Hematopoietic multipotent progenitor cell treated with erythropoietin and hydrocortisone succinate and interleukin-3 and kit ligand, for 17 days (in vitro differentiated cells): ENCODE measurements at places on chromosomes 16 and 17.
A peak's percentile ranks its signal among the peaks of the same experiment; 100 is the strongest.

DNA sequence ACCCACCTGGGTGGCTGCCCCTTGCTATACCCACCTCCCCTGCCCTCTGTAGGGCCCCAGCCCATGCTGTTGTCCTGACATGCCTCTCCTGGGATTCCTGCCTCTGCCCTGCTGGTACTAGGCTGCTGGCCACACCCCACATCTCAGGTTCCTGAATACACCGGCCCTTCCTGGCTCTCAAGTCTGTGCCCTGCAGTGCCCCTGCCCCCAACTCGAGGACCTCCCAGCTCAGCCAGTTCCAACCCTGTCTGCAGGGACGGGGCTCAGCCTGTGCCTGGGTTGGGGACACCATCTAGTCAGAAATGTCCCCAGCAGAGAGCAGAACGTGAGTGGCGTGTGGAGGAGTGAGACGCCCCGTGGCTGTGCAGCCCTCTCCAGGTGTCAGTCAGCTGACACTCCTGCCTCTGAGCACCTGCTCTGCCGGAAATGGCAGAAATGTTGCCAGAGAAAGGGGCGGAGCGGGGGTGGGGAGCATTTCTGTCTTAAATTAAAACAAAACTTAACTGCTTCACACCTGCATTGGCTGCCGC lies 28.7 kb downstream of the ACSF3 start:
- DNase-seq, result no peak

- no peak for DNase-seq
Measured at GRCh38 chr16:72818236-72818845, 229.6 kb downstream of the ZFHX3 start.

GRCh38 chr16:51143196-51143977 lies 7.7 kb downstream of the SALL1 start:
- DNase-seq, result no peak

- no peak for DNase-seq
Measured at GRCh38 chr17:67528751-67529436, 151.8 kb downstream of the PITPNC1 start.

DNA sequence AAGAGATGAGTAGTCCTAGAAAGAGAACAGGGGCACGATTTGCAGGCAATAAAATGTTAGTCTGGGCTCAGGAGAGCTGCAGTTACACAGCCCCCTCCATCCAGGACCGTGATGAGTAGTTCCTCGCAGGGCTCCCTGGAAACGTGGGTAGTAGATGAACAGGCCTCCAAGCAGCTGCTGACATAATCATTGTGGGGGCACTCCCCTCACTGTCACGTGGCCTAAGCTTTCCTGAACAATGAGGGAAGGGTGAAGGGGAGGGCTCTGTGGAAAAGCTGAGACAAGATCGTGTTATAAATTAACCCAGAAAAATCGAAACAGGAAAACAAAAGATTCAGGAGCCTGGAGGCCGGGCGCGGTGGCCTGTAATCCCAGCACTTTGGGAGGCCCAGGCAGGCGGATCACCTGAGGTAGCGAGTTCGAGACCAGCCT lies 1.3 kb upstream of the PER1 start:
- DNase-seq, result peak; percentile 51

- DNase-seq, result no peak
Measured at GRCh38 chr16:60771138-60771537, 1265.1 kb downstream of the CDH8 start.

GRCh38 chr17:48840441-48840840 lies 9.6 kb downstream of the CALCOCO2 start:
- DNase-seq, result no peak

- no peak for DNase-seq
Measured at GRCh38 chr16:10617662-10618420, 37.4 kb upstream of the EMP2 start.

DNA sequence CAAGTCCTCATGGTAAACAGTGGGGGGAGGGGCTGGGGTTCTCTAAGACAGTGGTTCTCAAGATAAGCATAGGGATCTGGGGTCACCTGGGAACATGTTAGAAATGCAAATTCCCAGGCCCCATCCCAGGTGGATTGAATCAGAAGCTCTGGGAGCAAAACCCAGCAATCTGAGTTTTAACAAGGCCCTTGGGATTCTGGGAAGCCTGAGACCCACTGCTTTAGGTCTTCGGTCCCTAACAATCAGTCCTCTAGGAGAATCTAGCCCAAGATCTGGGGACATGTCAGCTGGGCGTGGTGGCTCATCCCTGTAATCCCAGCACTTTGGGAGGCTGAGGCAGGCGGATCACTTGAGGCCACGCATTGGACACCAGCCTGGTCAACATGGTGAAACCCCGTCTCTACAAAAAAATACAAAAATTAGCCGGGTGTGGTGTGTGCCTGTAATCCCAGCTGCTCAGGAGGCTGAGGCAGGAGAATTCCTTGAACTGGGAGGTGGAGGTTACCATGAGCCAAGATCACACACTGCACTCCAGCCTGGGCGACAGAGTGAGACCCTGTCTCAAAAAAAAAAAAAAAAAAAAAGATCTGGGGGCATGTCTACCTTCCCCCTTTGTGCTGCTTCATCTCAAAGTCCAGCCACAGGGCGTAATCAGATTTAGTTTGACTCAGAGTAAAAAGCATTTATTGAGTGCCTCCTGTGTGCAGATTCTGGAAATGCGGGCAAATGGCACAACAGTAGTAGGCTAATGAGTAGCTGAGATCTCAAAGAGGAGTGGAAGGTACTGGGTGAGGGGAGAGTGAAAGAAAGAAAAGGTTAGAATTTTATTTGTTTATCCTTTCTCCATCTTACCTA lies 8.8 kb upstream of the NR1D1 start:
- peak; percentile 49 for DNase-seq

- DNase-seq, result no peak
Measured at GRCh38 chr16:9602189-9602588, 510.7 kb downstream of the HAPSTR1 start.

- DNase-seq, result no peak
Measured at GRCh38 chr16:56294579-56294978, 103.3 kb downstream of the GNAO1 start.

DNA sequence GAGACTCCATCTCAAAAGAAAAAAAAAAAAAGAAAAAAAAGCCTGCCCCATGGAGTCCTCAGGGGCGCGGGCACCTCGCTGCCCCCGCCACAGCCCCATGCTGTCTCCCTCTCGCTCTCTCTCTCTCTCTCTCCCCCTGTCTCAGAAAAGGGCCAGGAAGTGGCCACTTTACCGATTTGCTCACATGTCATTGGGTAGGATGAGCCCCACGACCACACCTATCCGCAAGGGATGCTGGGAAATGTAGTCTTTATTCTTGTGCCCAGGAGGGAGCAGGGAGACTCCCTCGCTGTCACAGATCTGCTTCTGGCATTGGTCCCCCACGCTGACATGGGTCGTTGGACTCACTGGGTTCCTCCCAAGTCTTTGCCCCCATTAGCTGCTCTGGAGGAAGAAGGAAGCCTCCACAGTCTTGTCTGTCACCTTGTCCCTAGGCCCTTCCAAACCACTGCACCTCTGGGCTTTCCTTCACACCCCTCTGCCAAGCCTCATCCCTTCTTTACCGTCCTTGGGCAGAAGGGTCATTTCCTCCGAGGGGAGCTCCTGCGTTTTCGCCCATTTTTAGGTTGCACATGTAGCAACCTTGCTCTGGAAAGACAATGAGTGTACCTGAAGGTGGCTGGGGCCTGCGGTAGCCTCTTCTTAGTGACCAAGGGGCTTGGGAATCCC lies 6.9 kb upstream of the GJD3 start:
- DNase-seq, result no peak

GRCh38 chr17:76684756-76685155 lies 26.0 kb downstream of the MXRA7 start:
- no peak for DNase-seq

DNA sequence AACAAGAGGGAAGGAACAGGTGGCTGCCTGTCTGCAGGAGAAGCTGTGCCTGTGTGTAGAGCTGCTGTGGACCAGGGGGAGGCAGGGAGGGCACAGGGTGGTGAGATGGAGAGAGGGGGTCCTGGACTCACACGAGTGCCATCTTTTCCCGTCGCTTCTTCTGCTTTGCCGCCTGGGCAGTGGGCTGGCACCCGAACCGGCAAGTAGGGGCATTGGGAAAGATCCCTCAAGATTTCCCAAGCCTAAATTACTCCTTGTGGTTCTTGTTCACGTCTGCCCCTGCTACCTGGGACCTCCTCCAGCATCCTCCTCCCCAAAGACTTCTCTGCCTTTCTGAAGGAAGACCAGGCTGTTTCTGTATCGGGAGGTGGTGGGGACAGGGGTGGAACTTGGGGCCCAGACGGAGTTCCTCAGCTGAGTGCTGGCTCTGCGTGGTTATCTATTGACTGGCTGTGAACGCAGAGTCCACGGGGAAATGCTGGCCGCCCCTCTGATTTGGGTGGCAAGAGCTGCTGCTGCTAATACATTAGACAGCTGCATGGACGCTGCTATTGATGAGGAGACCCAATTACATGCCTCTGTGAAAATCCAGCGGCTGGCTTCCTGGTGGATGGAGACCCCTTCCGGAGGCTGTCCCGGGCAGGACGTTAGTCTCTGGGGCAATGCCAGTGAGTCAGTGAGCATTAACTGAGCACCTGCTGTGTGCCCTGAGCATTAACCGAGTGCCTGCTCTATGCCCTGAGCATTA lies 114.5 kb downstream of the OR1D5 start:
- no peak for DNase-seq

GRCh38 chr16:73062001-73062616 lies 14.2 kb upstream of the ZFHX3 start:
- DNase-seq, result no peak

DNA sequence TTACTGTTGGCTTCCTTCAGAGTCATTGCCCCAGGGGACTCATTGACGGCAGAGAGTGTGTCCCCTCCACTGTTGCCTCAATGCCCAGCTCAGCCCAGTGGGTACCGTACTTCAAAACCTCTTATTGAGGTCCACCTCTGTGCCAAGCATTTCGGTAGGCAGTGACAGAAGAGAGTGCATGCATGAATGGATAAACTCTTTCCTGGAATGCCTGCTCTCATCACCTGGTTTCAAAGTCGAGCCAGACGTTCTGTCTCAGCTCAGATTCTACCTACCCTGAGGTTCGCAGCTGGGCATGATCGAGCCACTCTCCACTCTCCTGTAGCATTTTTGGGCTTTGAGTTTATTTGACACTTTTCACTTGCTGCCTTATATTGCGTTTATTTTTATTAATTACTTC lies 647.0 kb downstream of the MAF start:
- DNase-seq, result no peak

DNA sequence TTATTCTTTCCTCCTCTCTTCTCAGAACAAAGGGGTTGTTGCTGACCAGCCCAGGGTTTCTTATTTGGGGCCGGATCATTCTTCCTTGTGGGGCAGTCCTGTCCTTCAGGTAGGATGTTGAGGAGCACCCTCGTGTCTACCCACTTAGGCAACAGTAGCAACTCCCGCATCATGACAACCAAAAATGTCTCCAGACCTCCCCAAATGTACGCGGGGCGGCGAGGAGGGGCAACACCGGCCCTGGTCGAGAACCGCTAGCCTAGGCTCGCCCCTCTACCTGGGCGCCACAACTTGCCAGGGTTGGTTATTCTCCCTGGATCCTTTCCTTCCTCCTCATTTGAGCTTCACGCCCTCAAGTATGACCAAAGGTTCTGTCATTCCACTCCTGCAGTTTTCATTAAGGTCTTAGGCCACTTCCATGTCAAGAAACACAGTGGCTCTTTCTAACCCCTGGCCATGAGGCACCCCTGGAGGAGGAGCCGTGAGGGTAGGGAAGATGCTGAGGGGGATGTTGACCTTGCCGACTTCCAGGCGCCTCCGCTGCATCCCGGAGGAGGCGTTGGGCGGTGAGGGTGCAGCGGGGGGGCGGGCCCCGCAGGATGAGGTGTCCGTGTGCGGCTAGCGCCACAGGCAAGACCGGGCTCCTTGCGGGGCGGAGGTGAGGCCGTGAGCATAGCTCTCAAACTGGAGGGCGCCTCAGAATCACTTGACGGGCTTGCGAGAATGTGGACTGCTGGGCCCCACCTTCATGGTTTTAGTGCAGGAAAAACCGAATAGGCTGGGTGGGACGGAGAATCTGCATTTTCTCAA lies 712 bp upstream of the SPECC1 start:
- DNase-seq, result no peak

GRCh38 chr16:11312718-11313492 lies 31.8 kb upstream of the PRM1 start:
- DNase-seq, result no peak

GRCh38 chr16:49747654-49748053 lies 108.3 kb downstream of the ZNF423 start:
- no peak for DNase-seq

DNA sequence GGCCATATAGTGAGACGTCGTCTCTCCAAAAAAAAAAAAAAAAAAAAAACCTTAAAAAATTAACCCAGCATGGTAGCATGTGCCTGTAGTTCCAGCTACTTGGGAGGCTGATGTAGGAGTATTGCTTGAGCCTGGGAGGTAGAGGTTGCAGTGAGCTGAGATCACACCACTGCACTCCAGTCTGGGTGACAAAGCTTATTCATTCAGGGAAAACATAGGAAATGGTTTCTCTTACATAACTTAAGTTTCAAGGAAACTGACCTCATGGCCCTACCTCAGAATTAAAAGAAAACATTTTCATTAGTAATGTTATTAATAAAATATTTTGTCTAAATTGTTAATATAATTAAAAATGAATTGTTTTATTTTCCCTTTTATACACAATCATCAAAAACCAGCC lies 31.4 kb downstream of the COG1 start:
- peak; percentile 25 for DNase-seq

- DNase-seq, result no peak
Measured at GRCh38 chr17:6346156-6346786, 88.7 kb downstream of the AIPL1 start.

DNA sequence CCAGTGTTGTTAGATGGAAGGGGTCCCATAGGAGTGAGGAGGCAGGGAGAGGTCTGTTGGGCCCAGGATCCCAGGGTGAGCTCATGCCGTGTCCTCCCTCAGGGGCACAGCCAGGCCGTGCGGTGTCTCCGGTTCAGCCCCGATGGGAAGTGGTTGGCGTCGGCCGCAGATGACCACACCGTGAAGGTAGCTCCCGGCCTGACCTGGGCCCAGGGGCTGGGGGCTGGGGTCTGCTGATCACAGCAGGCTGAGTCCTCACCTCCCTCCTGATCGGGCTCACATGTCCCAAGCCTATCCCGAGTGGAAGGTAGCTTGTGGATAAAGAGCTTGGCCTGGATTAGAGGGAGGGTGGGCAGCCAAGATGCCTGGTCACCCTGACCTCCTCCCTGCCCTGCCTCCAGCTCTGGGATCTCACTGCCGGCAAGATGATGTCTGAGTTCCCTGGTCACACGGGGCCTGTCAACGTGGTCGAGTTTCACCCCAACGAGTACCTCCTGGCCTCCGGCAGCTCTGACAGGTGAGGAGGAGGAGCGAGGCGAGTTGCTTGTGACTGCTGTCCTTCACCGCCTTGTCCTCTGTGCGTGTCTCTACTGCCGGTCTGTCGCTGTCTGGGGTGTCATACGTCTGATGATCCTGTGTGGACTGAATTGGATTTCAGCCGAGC lies 16.1 kb downstream of the KATNB1 start:
- DNase-seq, result no peak
